Upper lobe of right lung (tissue), 1 donor: ENCODE measurements at places on chromosomes 5 and 9.

- DNase-seq = peak; percentile 62
These were observed 2.1 kb downstream of the LCN15 start for GRCh38 chr9:136762221-136762691.

DNA sequence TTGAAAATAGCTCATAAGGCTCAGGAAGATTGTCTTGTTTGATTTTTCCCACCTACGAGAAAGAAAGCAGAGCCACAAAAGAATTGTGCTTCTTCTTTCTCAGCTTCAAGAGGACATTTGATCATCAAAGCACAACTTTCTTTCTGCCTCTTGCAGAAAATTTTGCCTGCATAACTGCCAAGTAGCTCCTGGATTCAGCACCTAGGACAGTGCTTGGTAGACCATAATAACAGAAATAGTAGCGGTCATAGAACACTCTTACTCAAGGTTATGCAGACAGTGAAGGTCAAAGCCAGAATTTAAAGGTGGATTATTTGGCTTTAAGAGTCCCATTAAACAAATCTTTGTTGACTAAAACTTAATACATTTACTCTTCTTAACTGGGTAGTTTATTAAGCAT is 594.7 kb upstream of the CCNG1 start:
- no peak for DNase-seq

GRCh38 chr5:107808671-107809137 is 138.0 kb upstream of the EFNA5 start:
- DNase-seq = no peak

DNA sequence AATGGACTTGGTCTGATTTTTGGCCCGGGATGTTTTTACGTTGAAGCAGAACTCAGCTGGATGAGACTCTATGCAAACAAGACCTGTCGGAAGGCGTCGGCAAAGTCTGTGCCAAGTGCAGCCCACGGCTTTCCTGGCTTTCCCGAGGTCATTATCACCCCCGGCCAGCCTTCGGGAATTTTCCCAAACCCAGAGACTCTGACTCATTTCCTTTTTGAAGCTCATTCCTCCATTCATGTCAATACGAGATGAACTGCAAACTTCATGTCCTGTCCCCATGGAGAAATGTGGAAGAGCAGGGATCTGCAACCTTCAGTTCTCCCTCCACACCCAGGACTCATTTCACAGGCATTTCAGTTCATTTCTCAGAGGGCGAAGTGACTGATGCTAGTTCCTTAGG is 95.3 kb downstream of the IRX2 start:
- no peak for DNase-seq

DNA sequence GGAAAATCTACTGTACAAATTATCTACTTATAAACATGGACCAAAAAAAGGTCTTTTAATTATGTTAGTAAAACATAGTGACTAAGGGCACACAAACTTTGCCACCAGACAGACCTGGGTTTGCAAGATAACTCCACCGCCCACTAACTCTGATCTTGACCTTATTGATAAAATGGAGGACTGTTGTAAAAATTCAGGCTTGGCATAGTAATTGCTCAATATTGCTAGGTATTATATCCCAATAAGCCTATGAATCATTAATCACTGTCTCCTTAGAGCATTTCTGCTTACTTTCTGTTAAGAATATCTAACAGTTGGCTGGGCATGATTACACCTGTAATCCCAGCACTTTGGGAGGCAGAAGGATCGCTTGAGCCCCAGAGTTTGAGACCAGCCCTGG is 3.8 kb downstream of the C9orf40 start:
- DNase-seq = no peak

GRCh38 chr5:106521701-106522100 is 1149.0 kb downstream of the EFNA5 start:
- no peak for DNase-seq

DNA sequence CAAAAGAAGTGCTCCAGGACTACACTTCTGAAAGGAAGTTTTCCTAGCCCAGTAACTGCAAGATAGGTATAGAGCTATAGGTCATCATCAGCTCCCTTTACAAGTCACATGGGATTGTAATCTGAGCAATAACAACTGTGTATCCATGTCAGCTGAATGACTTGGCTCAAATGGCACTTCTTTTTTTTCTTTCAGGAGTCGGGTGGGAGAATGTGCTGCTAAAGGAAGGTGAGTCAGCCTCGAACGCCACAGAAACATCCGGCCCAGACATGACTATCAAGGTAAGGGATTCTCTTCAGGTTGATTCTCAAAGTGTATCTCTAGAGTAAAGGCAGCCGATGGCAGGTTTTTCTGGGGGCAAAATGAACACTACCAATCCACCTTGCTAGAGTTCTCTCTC is 192.2 kb downstream of the C9orf152 start:
- DNase-seq = no peak

GRCh38 chr9:136728080-136728547 is 14.6 kb downstream of the LCN10 start:
- peak; percentile 95 for DNase-seq

- peak; percentile 55 for DNase-seq
These were observed 33.5 kb downstream of the SEMA4D start for GRCh38 chr9:89464300-89464901.

DNA sequence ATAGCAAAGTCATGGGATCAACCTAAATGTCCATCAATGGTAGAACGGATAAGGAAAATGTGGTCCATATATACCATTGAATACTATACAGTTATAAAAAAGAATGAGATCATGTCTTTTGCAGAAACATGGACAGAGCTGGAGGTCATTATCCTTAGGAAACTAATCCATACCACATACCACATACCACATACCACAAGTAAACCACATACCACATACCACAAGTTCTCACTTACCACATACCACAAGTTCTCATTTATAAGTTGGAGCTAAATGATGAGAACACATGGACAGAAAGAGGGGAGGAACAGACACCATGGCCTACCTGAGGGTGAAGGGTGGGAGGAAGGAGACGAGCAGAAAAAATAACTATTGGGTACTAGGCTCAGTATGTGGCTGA is 154.6 kb upstream of the GHR start:
- no peak for DNase-seq

DNA sequence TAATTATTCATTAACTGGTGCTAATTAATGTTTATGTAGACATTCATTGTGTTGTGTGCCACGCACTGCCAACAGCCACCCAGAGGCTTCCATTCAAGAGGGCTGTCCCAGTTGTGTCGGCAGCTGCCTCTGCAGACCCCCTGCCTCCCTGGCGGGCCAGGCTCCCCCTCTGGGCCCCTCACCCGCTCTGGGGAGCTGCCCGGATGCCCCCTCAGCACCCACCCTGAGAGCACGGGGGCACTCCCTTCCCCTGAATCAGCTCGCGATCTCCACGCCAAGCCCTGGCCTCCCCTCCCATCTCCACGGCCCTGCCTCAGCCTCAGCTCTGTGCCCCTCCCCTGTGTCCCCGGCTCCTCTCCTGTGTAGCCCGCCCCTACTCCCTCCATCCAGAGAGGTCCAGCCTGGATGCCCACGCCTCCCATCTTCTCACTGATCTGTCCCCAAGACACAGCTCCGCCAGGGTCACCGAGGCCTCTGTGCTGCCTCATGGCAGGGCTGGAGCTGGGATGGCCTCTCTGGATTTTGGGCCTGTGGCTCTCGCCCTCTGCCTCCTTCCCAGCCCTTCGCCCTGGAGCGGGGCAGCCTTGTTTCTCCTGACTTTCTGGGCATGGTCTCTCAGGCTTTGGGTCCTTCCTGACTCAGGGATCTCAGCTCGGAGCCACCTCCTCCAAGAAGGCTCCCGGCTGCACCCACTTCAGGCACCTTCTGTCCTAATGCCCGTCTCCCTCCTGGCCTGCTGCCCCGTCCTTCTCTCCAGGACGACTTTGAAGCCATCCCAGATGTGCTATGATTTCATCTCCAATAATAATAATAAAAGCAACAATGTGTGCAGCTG is 16.0 kb upstream of the SLC9A3 start:
- peak; percentile 55 for DNase-seq

DNA sequence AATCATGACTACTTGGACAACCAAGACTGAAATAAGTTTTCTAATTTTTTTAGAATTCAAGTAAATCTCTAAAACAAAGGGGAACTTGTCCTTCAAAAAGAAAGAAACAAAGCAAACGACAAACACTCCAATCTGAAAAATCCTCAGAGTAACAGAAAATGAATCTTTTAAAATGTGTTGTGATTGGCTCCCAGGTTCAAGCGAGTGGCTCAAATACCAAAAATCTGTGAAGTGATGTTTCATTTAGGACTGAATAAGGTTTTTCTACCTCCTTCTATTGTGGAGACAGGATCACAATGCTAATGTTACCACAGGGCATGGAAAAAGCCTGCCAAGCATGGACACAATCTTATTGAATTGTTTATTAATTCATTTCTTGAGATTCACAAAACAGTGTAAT is 415.7 kb downstream of the RAB3C start:
- DNase-seq = no peak

DNA sequence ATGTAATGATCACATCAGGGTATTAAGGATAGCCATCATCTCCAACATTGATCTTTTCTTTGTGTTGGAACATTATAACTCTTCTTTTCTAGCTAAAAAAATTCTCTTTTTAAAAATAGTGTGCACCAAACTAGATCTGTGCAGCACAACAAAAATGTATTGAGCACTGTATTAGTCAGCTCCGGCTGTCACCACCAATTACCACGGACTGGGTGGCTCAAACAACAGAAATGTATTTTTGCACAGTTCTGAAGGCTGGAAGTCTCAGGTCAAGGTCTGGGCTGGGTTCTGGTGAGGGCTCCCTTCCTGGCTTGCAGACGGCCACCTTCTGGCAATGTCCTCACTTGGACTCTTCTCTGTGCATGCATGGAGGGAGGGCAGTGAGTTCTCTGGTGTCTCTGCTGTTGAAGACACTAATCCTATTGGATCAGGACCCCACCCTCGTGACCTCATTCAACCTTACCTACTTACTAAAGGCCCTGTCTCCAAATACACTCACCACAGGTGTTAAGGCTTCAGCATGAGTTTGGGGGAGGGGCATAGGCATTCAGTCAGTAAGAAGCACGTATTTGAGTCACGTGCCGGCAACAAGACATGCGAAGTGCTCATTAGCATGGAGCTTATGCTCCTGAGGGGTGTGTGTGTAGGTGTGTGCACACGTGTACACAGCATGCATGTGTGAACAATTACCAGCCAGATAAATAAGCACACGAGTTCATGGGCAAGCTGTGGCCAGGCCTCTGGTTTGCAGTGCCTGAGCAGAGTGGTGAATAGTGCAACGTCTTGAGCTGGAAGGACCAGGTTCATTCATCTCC is 89.4 kb upstream of the SH3PXD2B start:
- DNase-seq = peak; percentile 18

GRCh38 chr9:98874721-98875255 is 67.3 kb downstream of the GALNT12 start:
- DNase-seq = no peak

DNA sequence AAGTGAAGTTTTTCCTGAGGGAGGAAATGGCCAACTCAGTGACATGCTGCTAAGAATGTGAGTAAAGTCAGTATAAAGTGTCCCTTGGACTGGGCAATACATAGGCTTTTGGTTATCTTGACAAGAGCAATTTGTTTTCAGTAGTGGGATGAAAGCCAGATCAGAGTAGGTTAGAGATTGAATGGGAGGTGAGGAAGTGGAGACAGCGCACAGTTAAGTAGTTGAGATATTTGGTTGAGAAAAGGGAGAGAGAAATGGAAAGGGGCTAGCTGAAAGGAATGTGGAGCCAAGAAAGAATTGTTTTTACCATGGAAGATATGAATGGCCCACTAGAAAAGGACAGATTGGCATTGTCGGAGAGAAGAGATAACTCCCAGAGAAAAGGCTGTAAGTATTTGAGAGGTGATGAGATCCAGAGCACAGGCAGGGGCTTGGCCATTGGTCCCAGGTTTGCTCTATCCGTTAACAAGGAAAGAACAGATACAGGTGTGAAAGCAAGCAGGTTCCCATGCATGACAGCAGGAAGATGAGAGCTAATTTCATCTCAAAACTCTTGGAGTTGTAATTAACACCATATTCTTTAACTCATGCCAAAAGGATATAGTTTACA is 392.0 kb downstream of the NR2F1-AS1 start:
- DNase-seq = no peak

- no peak for DNase-seq
These were observed 29.8 kb downstream of the OR2K2 start for GRCh38 chr9:111300140-111300735.

DNA sequence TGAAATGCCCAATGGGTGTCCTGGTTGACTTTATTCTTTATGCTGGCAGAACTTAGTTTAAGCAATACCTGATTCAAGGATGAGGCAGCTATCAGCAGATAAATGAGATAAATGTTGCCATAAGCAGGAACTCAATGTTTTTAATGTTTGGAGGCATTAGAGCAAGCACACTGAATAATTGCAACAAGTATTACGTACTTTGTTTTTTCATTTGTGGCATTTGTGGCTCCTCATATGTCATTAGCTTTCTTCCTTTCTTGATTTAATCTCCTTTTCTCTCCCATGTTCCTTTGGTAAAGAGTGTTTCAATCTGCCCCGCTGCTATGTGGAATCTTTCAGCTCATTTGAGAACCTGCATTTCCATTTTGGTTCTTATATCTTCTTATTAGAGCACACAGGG is 6.4 kb upstream of the NR3C1 start:
- no peak for DNase-seq

- no peak for DNase-seq
These were observed 58.2 kb upstream of the CER1 start for GRCh38 chr9:14780693-14781092.

GRCh38 chr5:72394688-72395087 is 74.5 kb downstream of the PTCD2 start:
- no peak for DNase-seq

DNA sequence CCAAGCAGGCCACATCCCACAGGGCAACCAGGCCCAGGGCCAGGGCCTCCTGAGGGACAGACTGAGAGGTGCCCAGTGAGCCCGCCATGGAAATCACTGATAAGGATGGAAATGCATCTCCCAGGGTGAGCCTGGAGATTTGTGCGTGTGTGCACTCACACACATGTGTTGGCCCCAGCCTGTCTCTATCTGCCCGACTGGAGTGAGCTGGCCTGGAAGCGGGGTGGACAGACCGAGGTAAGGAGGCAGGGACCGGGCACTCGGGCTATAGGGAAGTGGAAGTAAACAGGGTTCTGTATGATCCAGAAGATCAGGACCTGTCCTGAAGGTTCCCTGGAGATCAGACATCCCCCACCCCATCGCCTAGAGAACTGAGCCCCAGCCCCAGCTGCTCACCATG is 17.4 kb downstream of the GFI1B start:
- DNase-seq = no peak

DNA sequence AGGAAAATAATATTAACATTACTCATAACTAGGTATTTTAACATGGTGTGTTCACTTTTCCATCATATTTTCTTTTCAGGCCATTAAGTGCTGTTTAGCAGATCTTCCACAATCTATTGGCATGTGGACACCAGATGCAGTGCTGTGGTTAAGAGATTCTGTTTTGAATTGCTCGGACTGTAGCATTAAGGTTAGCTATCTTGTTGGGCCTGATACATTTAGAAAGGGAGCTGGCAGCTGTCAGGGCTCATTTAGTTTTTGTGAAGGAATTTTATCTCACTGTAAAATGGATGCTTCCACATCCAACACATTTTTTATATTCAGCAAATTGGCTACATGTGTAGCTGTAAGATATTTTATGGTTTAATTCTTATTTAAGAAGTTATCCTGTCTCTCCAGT is 20.7 kb upstream of the TMOD1 start:
- DNase-seq = no peak
